Activated CD4-positive, alpha-beta T cell treated with anti-CD3 and anti-CD28 coated beads, Interleukin-2, amount 50 U/mL, for 24 hours (primary cell): ENCODE measurements at places on chromosomes 1 and 21.

DNA sequence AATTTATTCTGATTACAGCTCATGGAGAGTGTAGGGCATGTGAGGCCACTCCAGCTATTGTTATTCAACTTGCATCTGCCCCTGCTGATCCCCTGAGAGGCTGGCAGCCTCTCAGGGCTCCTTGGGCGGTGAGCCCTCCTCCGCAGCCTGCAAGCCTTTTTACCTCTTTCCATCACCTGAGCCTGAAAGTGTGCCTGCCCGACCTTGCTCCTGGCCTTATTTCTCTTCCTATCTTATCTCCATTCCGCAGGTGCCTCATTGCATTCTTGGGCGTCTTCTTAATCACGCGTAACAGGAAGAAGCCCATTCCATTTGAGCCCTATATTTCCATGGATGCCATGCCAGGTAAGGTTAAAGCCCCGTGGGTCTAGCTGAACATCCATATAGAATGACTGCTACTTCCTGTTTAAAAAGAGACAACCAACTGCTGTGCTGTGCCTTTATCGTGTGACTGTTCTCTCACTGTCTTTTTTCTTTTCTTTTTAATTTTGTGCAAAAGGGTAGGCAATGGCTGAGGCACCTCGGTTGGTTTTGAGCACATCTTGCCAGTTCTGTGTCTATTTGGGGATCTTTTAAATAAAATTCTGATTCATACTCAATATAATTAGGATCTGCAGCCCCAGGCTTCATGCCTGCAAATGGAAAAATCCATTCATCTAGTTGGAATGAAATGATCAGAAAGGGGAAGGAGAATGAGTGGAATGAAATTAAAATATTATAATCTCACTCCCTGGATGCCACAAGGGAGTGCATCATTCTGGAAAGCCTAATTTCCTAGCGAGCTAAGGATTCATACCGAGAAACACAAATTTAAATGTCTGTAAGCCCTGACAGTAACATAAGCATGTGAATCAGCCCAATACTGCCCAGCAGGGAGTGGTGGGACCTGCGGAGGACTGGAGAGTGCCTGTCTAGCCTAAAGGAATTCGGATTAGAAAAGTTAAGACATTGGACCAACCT is 38.6 kb upstream of the RCAN3 start:
- no peak for DNase-seq

- no peak for DNase-seq
These were observed 87.1 kb upstream of the DISP3 start for GRCh38 chr1:11391886-11392285.

GRCh38 chr1:223842784-223843183 is 3.0 kb downstream of the TP53BP2 start:
- no peak for DNase-seq

DNA sequence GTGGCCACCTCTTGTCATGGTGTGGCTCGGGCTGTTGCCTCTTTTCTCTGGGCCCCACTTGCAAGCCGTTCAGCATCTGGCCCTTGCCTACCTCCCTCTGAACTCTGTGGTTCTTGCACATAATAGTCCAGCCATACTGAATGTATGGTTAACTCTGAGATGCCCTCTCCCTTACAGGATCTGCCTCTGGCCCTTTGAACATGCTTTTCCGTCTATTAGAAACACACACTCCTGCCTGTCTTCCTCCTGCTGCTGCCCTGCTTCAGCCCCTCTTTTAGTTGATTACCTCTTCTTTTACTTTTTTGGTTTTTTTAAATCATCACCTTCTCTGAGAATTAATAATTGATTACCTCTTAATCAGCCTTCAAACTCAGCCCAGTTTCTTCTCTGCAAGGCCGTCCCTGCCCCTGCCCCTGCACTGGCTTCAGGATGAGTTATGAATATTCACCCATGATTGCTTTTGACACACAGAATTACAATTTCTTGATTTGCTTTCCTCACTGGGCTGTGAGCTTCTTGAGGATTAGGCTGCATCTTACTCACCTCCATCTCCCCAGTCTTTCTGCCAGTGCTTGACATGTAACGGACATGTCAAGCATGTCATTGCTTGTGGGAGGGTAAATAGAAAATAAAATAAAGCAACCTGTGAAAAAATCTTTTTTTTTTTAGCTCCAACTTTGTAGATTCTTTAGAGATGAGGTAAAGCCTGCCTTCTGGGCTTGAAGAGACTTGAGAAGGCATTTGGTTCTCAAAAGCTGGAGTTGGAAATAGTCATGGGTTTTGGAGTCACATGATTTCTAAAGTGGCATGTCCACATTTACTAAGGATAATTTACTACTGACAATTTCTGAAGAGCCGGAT is 158.3 kb downstream of the PLXNA2 start:
- DNase-seq: no peak

DNA sequence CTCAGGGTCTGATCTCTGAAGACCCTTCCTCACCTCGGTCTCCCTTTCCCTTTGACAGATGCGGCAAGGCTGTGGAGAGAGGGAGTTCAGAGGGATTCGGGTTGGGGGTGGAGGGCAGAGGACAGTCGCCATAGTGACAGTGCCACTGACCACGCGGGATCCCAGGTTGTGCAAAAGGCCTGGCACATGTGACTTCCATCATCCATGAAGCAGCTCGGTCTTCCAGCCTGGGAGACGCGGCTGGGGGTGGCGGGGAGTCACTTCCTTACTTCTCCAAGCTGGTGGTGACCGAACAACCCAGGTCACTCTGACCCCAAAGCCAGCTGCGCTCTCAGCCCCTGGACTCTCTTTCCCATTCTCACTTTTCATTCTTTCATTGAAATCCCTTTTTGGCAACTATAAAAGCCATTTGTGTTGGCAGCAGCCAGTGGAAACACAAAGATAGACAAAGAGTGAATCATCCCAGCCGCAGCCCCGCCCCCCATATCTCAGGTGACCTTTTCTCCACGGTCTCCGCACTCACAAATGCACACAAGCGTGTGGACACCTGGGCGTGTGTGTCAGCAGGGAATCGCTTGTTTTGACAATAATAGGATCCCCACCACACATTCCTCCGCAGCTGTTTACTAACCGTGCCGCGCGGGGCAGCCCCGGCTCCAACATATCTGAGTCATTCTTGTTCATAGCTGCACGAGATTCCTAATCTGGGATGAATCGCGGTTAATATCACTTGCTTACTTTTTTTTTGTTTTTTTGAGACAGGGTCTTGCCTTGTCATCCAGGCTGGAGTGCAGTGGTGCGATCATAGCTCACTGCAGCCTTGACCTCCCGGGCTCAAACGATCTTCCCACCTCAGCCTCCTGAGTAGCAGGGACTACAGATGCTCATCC is 68.3 kb downstream of the DHRS3 start:
- DNase-seq: peak; percentile 9

DNA sequence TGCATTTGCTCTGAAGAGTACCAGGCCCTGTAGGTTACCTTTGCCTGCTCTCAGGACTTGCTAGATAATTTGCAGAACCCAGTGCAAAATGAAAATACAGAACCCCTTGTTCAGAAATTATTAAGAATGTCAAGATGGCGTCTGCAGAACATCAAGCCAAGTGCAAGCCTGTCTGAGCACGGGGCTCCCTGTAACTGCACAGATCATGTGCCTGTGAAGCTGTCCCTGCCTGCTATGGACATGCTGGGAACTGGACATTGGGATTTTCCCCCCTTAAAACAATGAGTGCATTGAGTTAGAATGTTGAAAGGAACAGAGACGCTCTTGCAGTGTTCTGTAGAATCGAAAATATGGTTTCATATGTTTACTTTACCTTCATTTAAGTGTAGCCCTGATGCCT is 2.9 kb downstream of the CLDN14 start:
- DNase-seq: no peak

DNA sequence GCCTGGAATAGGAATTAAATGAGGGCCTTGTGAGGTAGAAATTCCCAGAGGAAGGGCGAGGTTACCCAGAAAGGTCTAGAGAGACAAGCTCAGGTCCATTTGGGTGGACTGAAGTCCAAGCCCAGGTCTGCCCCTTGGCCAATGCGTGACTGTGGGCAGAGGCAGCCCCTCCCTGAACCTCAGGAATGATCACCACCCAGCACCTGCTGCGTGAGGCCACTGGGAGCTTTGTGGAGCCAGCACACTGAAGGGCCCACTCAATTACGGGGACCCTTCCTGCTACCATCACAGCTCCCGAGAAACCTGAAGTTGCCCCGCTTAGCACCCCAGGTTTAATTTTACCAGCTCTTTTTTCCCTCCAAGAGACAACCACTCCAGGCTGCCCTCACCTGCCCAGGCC is 6.5 kb upstream of the MATN1 start:
- DNase-seq: no peak

GRCh38 chr1:206864939-206865671 is at the start of gene IL20:
IL20 (plus strand) TSS chr1:206865623; CDS start chr1:206865853, 230 bp downstream.
- DNase-seq: peak; percentile 74

DNA sequence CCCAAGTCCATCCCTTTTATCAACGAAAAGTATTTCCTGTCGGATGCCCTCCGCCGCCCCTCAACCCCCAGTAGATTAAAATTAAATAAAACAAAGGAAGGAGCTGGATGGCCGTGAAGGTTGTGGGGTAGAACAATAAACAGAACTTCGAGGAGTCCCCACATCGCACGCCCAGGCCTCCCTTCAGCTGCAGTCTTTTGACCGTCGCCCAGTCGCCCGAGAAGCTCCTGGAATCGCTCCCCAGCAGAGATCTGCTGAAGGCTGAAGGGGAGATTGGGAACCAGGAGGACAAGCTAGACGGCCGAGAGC is 905 bp downstream of the BARHL2 start:
- DNase-seq: no peak

DNA sequence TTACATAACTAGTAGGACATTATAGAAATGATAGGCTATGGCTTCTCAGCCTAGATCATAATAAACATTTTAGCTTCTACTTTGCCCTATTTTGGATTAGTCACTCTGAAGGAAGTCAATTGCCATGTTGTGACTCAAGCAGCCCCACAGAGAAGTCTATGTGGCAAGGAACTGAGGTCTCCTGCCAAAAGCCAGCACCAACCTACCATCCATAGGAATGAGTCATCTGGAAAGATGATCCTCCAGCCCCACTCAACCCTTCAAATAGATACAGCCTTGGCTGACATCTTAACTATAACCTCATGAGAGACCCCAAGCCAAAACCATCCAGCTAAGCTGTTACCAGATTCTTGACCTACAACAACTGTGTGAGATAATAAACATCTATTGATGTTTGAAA is 76.3 kb upstream of the BEND5 start:
- no peak for DNase-seq

GRCh38 chr1:225880636-225881035 is 1.5 kb downstream of the TMEM63A start:
- DNase-seq: no peak

GRCh38 chr1:169759038-169759437 is 25.2 kb upstream of the SELE start:
- DNase-seq: no peak

DNA sequence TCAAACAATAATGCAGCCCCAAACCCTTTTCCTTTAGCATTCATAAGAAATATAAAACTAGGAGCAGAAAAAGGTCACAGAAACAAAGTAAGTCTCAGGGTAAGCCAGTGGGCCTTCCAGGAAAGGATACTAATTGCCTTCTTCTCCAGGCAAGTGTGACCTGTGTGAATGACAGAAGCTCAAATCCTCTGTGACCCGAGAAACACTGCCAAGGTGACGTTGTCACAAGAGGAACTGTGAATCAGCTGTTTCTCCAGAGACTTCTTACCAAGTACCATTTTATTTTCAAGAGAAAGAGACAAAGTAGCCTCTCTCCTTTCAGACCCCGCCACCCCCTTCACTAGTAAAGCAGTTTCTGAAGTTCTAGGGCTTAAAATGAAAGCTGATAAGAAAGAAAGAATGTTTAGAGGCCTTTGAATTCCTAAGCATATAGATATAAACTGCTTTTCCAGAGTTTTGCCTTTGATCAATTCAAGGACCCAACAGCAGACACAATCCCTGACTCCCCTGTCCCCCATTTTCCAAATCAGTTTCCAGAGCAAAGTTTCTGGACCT is 155.6 kb downstream of the NUF2 start:
- DNase-seq: no peak

DNA sequence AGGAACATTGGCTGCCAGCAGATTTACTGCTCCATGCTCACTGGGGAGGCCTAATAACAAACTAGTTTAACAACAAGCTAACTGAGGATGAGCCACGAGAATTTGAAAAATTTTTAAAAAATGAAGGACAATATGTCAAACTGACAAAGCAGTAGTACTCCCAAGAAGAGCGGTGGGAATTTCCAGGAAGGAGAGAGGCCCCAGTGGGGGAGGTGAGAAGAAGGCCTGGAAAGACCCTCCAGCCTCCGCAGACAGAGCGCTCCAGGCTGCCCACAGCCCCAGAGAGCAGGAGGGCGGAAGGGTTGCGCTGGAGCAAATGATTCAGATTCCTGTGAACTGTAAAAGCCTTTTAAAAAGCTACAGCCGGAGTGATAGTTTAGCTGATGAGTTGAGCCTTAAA is 78.5 kb downstream of the SIPA1L2 start:
- no peak for DNase-seq
